ENCODE measurements at places on chromosomes 2 and 18.

DNA sequence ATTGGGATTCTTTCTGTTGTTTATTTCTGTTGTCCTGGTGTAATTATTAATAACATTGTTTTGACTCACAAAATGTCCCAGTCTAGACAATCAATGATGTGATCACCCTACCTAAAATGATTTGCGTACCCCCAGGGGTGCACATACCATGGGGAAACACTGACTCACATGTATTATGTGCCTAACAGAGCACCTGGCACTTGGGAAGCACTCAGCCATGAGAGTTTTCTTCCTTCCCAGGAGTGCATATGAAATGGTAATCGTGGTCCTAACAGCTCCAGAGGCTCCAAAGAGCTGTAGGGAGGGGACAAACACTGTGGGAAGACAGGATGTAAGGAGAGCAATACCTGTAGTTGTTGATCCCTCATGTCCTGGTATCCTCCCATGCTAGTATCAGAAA is 187.8 kb upstream of the ERBB4 start:
- no peak for DNase-seq

DNA sequence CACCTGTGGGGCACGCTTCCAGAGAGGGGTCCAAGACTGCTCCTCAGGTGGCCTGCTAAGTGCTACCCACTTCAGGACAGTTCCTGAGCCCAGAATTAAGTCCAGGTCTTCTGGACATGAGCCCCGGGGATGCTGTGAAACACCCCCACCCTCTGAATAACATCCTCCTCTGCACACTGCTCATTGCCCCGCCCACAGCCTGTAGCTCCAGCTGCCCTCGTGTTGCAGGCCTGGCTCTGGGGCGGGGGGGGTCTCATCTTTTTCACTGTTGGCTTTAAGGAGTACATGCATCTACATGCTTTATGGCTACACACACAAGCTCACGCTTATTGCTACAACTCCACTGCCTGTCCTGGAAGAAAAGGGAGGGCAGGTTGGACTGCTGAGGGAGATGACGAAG is 92.8 kb downstream of the PTGR3 start:
- DNase-seq, result no peak

- DNase-seq, result no peak
Observed at GRCh38 chr18:61545281-61546245, 212.3 kb downstream of the CDH20 start.

- DNase-seq, result no peak
Observed at GRCh38 chr2:156340804-156341451, 8.4 kb upstream of the NR4A2 start.
